Pulmonary artery endothelial cell (primary cell): ENCODE measurements at places on chromosomes 16 and 17. TPM values are rescaled to one million over a fixed set of nuclear protein-coding genes. Genes with fewer than 3 reads are reported as not detected.

ATP2A1 gene
- 0.20 and 0.28 TPM in 2 replicates for total RNA-seq

DNA sequence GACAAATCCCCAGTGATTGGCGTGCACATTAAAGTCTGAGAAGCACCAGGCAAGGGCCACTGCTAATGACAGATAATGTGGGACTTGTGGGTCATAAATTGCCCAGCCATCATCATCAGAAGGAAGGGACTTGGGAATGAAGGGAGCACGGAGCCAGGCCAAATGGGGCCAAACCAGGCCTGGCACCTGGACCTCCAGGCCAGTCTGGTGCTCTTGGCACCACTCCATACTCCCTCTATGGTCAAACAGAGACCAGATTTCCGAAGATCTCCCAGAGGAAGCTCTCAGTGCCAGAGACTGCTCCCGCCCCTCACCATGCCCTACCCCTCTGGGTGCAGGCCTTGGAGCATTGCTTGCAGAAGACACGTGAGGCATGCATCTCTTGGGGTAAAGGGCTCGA lies 142.2 kb downstream of the CCDC182 start:
- DNase-seq: no peak

DNA sequence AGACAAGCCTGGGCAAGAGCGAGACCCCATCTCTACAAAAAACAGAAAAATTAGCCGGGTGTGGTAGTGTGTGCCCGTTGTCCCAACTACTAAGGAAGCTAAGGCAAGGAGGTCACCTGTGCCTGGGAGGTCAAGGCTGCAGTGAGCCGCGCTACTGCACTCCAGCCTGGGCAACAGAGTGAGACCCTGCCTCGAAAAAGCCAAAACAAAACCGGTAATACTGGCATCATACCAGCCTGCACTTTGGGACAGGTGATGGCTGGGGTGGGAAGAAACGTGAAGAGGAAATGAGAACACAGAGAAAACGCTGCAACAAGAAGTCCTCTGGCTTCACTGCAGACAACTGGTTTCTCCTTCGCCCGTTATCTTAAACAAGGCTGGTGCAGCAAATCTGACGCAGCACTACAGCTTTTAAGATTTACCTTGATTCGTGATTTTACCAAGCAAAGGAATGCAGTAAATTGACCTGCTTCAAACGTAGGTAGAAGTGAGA lies 725 bp upstream of the CASC3 start:
- no peak for DNase-seq

GRCh38 chr17:74369221-74369620 lies 1.9 kb downstream of the GPR142 start:
- no peak for DNase-seq

- DNase-seq: no peak
Observed at GRCh38 chr17:32746698-32747097, 130.2 kb downstream of the MYO1D start.

GRCh38 chr17:9529033-9529700 lies 46.5 kb downstream of the STX8 start:
- DNase-seq: no peak

DNA sequence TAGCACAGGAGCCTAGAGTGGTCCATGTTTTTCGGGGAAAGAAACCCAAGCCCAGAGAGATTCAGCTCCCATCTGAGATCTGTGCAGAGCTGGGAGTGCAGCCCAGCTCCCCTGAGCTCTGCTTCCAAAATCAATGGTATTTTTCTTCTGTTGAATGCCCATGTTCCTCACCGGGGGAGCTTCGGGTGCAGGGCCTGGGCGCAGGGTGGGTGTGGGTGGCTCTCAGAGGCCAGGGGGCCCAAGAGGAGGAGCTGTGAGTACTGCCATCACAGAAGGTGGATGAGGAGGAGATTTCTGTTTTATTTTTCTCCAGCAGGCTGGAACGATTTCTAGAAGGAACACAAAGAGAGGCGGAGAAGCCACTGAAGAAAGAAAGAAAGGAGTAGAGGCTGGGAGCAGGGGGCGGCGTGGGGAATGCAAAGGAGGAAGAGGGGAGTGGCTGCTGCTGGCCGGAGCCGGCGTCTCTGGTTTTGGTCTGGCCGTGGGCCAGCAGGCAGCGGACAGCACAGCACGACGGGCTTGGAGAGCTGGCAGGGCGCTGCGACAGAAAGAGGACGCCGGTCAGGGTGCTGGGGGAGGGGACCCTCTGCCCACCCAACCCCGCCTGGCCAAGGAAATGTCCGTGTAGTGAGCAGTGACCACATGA lies 76.2 kb upstream of the KSR1 start:
- no peak for DNase-seq

DNA sequence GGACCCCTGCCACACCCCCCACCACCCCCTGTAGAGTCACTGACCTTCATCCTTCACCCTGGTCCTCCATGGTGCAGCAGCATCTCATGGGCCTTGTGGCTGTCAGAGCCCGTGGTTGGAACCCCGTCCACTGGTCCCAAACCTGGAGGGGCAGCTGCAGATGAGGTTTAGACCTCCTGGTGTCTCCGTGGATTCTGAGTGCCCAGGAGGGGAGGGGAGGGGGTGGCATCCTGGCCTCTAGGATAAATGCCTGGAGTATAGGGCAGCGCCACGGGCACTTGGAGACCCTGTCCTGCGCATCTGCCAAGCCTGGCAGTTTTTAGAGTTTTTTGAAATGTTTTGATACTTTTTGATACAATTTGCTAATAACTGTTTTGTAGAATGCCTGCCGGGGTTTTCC lies 17.5 kb downstream of the KLHL36 start:
- DNase-seq: no peak

DNA sequence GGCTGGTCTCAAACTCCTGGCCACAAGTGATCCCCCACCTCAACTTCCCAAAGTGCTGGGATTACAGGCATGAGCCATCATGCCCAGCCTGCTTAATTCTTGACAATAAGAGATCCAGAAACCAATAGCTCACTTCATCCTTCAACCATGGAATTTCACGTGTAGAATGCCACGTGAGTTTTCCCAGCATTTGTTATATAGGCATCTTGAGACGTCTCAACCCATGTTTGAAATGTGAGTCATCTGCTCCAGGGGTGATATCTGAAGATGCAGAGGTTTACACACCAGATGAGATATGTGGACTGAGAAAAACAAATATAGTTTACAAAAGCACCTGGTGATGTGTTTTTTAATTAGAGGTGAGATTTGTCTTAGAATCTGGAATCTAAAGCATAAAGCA lies 7.1 kb downstream of the TEKT3 start:
- DNase-seq: no peak

DNA sequence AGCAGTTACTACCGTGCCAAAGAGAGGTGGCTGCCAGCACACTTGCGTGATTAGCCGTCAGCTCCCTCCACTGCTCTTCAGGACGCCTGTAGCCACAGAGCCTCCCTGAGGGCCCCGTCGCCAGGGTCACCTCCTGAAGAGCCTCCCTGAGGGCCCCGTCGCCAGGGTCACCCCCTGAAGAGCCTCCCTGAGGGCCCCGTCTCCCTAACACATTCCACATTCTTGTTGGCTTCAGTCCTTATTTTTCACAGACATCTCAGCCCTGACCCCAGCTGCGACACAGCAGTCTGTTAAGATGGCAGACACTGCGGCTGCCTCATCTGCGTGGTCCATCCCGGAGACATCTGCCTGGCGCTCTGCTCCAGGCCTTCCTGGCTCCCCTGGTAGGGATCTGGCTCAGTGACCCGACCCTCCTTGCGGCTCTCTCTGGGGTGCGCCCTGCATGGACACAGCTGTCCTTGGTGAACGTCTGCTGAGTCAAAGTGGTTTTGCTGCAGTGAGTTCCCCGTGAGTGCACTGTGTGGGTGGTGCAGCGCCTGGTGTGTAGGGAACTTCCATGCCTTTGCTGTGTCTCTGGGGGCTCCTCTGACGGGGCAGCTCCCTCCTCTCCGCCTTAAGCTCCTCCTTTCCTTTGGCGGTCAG lies 11.4 kb downstream of the ACSF3 start:
- no peak for DNase-seq

DNA sequence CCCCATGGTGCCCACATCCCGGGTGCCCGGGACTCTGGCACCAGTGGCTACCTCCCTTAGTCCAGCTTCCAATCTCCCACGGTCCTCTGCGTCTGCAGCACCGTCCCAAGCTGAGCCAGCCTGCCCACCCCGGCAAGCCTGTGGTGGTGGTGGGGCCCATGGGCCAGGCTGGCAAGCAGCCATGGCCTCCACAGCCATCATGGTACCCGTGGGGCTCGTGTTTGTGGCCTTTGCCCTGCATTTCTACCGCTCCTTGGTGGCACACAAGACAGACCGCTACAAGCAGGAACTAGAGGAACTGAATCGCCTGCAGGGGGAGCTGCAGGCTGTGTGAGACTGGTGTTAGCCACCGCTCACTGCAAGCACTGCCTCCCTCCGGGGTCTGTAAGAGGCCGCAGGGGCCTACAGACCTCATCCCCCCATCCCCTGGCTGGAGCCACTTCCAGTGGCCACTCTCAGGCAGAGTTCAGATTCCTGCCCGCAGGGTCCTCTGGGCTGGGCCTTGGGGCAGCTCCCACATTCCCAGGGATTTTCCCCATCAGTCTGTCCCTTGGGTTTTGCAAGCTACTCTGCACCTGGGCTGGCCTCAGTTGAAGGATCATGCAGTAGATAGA lies 3.9 kb upstream of the SETD1A start:
- DNase-seq: no peak

DNA sequence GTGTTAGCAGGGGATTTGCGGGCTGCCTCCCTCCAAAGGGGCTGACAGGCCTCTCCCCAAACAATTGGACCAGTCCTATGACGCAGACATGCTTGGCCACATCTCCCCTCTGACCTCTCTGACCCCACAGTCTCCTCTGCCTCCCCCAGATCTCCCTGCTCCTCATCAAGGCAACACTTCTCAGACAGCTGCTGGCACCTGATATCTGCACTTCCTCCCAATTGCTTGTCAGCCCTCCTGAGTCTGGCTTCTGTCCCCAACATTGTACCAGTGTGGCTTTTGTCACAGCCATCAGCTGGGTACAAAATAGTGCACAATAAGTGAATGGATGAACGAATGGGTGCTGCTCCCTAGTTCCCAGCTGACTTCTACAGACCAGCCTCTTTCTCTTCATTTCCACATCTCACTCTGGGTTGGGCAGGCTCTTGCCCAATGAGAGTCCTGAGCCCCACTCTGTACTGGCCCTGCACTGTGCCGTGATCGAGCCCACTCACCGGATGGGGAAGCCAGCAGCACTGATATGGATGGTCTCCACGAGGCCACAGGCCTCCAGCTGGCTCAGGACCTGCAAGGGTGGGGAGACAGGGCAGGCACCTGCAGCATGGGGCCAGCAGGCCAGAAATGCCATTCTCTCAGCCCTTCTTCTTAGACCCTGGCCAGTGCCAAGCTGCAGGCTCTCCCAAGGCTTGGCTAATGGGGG lies 17.1 kb downstream of the ZNHIT3 start:
- no peak for DNase-seq

GRCh38 chr17:61129267-61130254 lies 270.1 kb upstream of the TBX2 start:
- no peak for DNase-seq

- DNase-seq: no peak
Observed at GRCh38 chr16:77758046-77758445, 30.3 kb upstream of the VAT1L start.

GRCh38 chr17:1963250-1963649 lies 61.9 kb downstream of the RTN4RL1 start:
- no peak for DNase-seq

HLF gene
- total RNA-seq: 0.13 TPM in 1 of 2 replicates, not detected in the other

ZDHHC1 gene
- 4.0 and 7.8 TPM in 2 replicates for total RNA-seq

- DNase-seq: no peak
Observed at GRCh38 chr16:29990034-29990433, 5.4 kb downstream of the HIRIP3 start.

C17orf78 gene
- not detected in 2 replicates for total RNA-seq

GRCh38 chr17:13393841-13394710 lies 207.7 kb downstream of the HS3ST3A1 start:
- no peak for DNase-seq

LPO gene
- total RNA-seq: not detected in 2 replicates

KRTAP4-2 gene
- not detected in 2 replicates for total RNA-seq

NAE1 gene
- total RNA-seq: 70.2 and 77.2 TPM in 2 replicates

DNA sequence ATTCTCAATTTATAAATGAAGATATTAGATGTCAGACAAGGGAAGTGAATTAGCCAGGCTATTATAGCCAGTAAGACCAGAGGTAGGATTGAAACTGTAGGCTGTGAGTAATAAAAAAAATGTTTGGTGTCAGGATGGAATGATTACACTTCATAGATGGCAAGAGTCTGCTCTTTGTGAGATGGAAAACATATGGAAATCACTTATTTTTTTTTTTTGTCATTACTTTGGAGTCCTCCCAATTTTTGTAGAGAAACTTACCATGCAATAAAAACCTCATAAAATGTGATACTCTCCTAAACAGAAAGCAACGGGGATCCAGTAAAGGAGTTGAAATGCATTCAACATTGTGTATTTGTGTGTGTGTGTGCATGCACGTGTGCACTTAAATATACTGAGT lies 532.7 kb upstream of the CDH8 start:
- DNase-seq: no peak

GRCh38 chr17:83055911-83056582 lies 23.4 kb upstream of the METRNL start:
- DNase-seq: no peak
